ENCODE measurements at places on chromosomes 1 and 21.

- DNase-seq: no peak
Measured at GRCh38 chr1:20136249-20136648, 2.9 kb upstream of the PLA2G2F start.

- peak; percentile 95 for DNase-seq
Measured at GRCh38 chr1:192575499-192576189, at the start of gene RGS1. RGS1 (plus strand) TSS chr1:192575773; CDS start chr1:192575793, 20 bp downstream.

DNA sequence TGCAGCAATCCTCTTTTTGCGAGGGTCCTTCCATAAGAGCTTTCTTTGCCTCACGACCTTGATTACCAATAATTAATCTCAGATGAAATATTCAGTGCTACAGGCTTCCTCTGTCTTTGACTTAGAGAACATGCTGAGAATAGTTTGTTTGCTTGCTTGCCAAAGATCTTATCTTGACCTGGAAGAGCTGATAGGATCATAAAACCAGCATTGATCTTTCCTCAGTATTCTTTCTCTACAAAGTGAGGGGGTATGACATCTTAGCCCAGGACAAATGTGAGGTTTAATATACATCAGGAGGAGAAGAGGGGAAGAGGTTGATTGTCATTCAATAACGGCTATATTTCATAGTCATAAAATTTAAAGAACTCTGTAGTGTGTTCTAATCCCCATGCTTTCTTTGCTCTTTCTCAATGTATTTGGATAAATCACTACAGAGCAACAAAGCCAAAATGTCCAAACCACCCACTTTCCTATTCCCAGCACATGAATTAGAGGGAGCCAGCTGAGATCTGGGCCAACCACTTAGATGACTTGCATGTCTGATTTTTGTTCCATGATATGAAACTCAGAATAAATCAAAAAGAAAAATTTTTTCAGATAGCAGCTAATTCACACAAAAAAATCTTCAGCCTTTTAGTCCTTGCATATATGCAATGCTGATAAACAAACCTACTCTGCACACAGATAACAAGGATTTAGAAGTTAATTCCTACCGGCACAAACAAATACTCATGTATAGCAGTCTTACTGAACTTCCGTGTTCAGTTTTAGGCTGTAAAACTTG is 50.5 kb upstream of the IPO9 start:
- DNase-seq: no peak

DNA sequence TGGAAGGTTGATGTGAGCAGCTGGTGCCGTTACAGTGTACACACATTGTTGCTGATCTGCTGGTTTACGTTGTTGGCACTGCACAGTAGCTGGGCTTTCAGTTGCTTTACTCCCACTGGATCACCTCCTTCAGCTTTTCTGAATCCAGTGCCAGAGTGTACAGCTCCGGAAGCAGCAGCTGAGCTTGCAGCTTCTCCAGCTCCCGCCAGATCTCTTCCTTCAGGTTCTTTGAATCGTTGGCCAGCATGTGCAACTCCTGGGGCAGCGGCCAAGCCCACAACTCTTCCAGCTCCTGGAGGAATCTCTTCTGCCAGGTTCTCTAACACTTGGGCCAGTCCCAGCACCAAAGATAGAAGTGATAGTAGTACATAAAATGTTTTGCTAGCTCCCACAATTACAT is 149.7 kb upstream of the RRP15 start:
- no peak for DNase-seq

- no peak for DNase-seq
Measured at GRCh38 chr1:26900815-26901511, 696 bp upstream of the GPATCH3 start.

DNA sequence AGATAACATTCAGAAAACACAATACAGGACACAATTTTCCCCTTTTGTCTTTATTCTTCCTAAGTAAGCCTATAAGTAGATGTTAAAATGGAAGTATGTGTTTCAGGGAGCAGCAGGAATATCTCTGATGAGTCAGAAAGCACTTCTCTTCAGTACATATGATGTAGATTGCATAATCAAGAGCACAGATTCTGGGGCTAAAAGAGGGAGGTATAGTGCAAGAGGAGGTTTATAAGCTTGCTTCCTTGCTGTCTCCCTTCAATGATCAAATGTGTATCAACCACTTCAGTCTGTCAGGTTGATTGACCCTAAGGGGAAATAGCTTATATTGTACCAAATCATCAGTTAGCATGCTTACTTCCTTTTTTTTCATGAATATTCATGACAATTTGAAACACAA is 822.8 kb downstream of the BRINP3 start:
- DNase-seq: no peak

GRCh38 chr1:56915960-56916359 is 49.9 kb downstream of the C8B start:
- no peak for DNase-seq

DNA sequence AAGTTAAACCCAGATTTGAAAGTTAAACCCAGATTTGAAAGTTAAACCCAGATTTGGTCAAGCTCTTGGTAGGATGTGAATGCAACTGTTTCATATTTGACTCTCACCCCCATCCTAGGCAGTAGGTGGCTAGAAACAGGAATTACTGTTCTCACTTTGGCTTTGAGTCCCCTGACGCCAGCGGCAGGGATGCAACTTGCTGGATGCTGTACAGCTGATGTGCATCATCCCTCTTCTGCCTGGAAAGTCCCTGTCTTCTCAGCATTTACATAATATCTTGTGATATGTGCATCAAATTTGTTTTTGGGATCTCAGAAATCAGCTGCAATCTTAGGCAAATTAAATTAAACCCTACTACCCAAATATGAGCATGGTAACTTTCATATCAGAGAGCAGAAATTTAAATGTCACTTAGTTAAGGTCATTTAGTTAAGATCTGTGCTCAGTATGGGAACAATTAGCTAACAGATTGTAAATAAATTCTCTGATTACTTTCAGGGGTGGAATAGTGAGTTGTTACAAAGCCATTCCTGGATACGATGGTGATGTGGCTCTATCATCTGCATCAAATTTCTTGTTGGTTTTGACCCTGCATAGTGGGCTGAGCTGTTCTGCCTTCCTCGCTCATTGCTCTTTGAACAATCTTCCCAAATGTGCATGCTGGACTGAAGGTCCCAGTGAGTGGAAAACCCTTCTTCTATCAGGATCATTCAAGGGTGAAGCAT is 6.8 kb upstream of the HAO2 start:
- no peak for DNase-seq

DNA sequence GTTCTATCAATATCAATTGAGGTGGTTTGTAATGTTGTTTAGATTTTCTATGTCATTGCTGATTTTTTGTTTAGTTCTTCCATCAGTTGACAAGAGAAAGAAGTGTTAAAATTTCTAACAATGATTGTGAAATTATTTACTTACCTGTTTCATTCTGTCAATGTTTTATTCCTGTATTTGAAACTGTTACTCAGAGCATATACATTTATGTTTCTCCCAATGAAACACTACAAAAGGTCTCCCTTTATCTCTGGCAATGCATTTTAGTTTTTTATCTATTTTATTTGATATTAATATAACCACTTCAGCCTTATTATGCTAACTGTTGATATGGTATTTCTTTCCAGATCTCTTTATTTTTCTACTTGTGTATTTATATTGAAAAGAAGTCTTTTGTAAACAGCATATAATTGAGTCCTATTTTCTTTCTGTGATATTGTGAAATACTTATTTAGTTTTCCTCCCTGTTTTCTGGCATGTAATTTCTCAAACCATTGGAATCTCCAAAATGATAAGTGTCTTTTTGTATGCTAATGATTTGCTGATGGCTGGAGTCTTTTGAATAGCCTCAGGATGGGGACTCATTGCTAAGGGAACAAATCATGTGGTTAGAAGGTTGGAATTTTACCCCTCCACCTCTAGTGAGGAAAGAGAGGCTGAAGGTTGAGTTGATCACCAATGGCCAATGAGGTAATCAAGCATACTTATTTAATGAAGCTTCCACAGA is 122.0 kb downstream of the ADSS2 start:
- no peak for DNase-seq

DNA sequence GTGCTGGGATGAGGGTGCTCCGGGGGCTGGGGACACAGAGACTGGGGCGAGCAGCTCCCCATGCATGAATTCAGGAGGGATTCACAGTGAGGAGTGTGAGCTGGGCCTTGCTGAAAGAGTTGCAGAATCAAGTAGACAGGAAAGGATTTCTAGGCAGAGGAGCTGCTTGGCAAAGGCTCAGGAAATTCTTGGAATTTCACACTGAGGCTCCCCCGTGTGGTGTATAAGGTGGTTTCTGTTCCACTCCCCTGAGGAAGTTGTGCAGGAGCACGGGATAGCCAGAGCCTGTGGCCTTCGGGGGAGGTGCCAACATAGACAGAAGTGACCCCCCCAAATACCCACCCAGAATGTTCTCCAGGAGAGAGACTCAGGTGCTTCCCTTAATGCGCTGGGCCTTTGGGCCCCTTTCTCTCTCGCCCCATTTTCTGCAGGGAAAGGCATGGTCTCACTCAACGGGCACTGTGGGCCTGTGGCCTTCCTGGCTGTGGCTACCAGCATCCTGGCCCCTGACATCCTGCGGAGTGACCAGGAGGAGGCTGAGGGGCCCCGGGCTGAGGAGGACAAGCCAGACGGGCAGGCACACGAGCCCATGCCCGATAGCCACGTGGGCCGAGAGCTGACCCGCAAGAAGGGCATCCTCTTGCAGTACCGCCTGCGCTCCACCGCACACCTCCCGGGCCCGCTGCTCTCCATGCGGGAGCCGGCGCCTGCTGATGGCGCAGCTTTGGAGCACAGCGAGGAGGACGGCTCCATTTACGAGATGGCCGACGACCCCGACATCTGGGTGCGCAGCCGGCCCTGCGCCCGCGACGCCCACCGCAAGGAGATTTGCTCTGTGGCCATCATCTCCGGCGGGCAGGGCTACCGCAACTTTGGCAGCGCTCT is 58.5 kb upstream of the ACTL8 start:
- no peak for DNase-seq

GRCh38 chr1:32622806-32623681 is 27.3 kb downstream of the ZBTB8OS start:
- peak; percentile 42 for DNase-seq

DNA sequence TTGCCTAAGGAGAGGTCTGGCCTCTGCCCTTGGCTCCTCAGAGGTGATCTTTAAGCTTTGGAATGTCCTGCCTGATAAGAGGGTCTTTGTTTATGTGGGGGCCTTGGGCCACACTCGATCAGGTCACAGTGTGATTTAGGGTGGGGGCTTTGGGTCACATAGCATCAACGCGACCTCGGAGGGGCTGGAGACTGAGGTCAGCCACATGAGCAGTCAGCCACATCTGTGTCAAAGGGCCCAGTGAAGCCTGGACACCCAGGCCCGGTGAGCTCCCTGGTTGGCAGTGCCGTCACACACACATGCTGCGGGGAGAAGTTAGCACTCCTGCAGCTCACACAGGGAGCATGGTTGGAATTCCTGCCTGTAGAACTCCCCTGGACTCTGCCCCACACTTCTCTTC is 345.0 kb downstream of the NPHP4 start:
- no peak for DNase-seq

DNA sequence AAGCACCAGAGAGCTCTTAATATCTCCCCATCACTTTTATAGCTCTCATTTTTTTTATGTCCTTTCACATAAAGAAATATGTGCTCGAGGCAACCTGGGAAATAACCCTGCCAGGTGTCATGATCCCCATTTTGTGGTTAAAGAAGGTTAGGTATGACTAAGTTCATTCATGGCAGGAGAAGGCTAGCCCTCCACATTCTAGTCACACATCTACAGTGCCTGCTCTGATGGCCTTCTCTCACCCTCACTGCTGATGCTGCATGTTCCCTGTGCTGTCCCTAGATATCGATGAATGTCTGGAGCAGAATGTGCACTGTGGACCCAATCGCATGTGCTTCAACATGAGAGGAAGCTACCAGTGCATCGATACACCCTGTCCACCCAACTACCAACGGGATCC is 187.5 kb downstream of the TPR start:
- DNase-seq: no peak

DNA sequence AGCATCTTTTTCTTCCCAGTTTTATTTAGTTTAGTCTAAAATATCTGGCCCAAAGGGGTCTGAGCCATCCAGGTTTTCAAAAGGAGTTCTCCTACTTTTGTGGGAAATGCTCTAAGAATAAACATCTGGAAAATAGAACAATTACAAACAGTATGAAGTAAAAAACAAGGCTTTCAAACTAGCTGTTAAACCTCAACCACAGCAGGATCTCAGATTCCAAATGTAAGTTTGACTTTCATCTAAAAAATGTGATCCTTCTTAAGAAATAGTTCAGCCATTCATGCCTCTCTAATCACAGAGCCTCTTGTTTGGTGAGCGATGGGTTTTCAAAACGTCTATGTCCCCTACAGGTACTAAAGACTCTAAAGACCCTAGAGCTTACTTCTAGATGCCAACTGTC is 413.5 kb downstream of the DUSP10 start:
- DNase-seq: no peak

DNA sequence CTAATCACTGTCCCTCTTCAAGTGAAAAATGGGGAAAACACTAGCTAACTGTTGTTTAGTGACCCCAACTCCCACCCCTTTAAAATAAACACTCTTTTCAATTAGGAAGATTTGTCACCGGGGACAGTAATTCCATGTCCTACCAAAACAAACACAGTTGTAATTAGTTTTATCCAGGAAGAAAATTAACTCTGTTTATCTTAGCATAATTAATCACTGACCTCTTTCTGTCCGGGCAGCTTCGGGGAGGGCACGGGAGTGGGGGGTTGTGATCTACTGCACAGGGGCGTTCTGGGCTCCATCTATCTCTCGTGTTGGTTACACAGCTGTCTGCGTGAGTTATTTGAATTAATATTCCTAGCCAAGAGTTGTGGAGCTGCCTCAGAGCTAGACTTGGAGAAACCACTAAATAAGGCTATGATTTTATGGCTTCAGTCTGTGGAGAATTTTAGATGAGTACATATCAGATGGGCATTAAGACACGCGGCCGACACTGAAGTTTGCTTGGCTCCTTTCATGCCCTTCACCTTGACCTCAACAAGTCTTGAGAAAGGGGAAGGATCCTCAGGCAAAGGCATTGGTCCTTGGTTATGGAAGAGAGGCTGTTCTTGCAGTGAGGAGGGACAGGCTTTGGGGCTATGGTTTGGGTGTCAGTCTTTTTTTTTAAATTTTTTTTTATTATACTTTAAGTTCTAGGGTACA is 102.0 kb upstream of the TRABD2B start:
- no peak for DNase-seq

- DNase-seq: no peak
Measured at GRCh38 chr1:30902593-30903290, 5.8 kb downstream of the SDC3 start.

DNA sequence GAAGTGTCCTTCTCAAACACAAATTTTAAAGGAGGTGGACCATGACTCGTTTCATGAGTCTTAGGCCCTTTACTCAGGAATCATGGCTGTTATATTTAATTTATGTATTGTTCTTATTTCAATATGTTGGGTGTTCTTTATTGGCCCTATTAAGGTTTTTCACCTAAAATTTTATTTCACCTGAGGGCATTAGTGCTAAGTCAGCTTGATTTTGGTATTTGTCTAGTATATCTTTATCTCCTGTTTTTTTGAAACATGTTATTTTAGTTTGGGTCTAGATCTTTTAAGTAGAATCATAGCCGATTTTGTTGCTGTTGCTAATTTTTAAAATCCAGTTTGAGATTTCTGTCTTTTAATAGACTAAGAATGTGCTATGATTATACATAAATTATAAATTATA is 430.4 kb downstream of the RPS6KC1 start:
- DNase-seq: no peak
